ENCODE measurements at places on chromosomes 1 and 21. TPM values are rescaled to one million over a fixed set of nuclear protein-coding genes. Genes with fewer than 3 reads are reported as not detected.

The WDR64 gene
- not detected for polyA plus RNA-seq

The ADAMTS1 gene
- polyA plus RNA-seq, result 144 TPM

The LAD1 gene
- polyA plus RNA-seq, result 63.5 TPM

The FYB2 gene
- 21.0 TPM for polyA plus RNA-seq

The NIBAN1 gene
- 6.9 TPM for polyA plus RNA-seq

The FOXO6 gene
- 4.2 TPM for polyA plus RNA-seq

The HMCN1 gene
- 2.3 TPM for polyA plus RNA-seq

The TSPAN1 gene
- 69.8 TPM for polyA plus RNA-seq

The S1PR1 gene
- 9.3 TPM for polyA plus RNA-seq

The LORICRIN gene
- not detected for polyA plus RNA-seq

The SPATA46 gene
- polyA plus RNA-seq, result not detected

The SHISA4 gene
- 31.2 TPM for polyA plus RNA-seq

The HENMT1 gene
- 3.8 TPM for polyA plus RNA-seq

The TTC22 gene
- polyA plus RNA-seq, result 9.0 TPM

The MYBPHL gene
- polyA plus RNA-seq, result 6.7 TPM

The BGLAP gene
- 3.3 TPM for polyA plus RNA-seq

The LY9 gene
- not detected for polyA plus RNA-seq

The PRELP gene
- polyA plus RNA-seq, result 10.8 TPM

The EXO5 gene
- 7.8 TPM for polyA plus RNA-seq
